ENCODE measurements at places on chromosomes 1 and 21. TPM values are rescaled to one million over a fixed set of nuclear protein-coding genes. Genes with fewer than 3 reads are reported as not detected.

- no peak for DNase-seq
- peaks cover 8% of the 10 kb centered on the region for H3K4me1 ChIP-seq
- no peaks in the 10 kb centered on the region for H3K36me3 ChIP-seq
- no peak overlapping the region for H3K27ac ChIP-seq
Observed at GRCh38 chr1:211588711-211589110, 9.8 kb upstream of the SLC30A1 start.

Gene GJC2
- 6.2 TPM for total RNA-seq

- peaks cover 13% of the 10 kb centered on the region for H3K27me3 ChIP-seq
- H3K4me1 ChIP-seq = no peaks in the 10 kb centered on the region
- H3K36me3 ChIP-seq = no peaks in the 10 kb centered on the region
- H3K4me3 ChIP-seq = no peak overlapping the region
- DNase-seq = no peak
Observed at GRCh38 chr1:63128556-63128955, 193.8 kb upstream of the FOXD3 start.

- H3K36me3 ChIP-seq = no peaks in the 10 kb centered on the region
- no peaks in the 10 kb centered on the region for H3K27me3 ChIP-seq
- H3K4me1 ChIP-seq = no peaks in the 10 kb centered on the region
- DNase-seq = no peak
- H3K4me3 ChIP-seq = no peak overlapping the region
Observed at GRCh38 chr1:52970149-52970548, 43.1 kb downstream of the SCP2 start.

Gene GRIK1
- not detected for total RNA-seq

DNA sequence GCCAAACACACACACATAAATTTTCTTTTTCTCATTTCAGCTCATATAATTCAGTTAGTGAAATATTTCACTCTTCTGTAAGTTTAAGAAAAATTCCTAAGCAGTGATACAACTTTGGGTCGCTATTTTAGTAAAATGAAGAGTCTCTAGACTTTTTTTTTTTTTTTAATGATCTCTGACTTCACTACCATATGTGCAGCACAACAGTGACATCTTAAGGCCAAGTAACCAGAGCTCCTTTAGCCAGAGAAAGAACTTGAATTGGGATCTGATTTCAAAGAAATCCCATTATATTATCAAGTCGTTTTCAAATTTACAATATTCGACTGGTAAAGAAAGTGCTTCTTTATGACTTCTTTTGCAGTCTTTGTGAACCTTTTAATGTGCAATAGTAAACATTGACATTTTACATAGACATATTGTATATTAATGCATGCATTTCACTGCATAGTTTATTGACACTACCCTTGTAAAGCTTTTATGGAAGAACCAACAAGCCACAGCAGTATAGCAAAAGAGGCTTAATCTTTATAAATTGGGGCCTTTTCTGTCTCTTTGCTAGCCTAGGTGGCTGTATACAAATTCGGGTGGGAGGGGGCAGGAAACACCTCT is 62.2 kb downstream of the LRRC40 start:
- H3K27me3 ChIP-seq = no peaks in the 10 kb centered on the region
- no peaks in the 10 kb centered on the region for H3K4me1 ChIP-seq
- H3K4me3 ChIP-seq = no peak overlapping the region
- DNase-seq = no peak

Gene TSACC
- total RNA-seq = not detected

DNA sequence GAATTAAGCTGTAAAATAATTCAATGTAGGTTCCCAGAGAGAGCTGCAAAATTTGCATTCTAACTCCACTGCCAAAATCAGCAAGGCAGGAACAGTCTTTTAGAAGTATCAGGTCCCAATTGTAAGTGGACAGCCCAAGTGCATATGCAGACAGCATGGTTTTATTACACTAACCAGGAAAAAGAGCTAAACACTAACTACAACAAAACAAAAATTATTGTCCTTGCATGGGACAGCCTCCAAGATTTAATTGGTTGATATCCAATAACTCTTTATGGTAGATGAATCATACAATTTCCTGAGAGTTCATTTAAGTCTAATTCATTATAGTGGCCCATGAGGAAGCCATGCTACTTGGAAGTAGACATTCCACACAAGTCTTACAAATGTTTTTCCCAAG is 154.3 kb upstream of the ZNF648 start:
- no peak overlapping the region for H3K4me3 ChIP-seq
- H3K36me3 ChIP-seq = peaks cover 2% of the 10 kb centered on the region
- no peak overlapping the region for H3K27ac ChIP-seq
- DNase-seq = no peak

Gene RNF207
- 3.8 TPM for total RNA-seq

GRCh38 chr1:156874572-156875340 is 14.1 kb downstream of the NTRK1 start:
- H3K4me3 ChIP-seq = no peak overlapping the region
- DNase-seq = no peak
- H3K36me3 ChIP-seq = peaks cover 3% of the 10 kb centered on the region
- peaks cover 11% of the 10 kb centered on the region for H3K27me3 ChIP-seq

- DNase-seq = no peak
- H3K36me3 ChIP-seq = no peaks in the 10 kb centered on the region
- peaks cover 19% of the 10 kb centered on the region for H3K27me3 ChIP-seq
Observed at GRCh38 chr1:16046842-16047241, 3.3 kb downstream of the CLCNKB start.

GRCh38 chr1:70899735-70900134 is 147.9 kb downstream of the PTGER3 start:
- DNase-seq = no peak
- no peaks in the 10 kb centered on the region for H3K36me3 ChIP-seq
- peaks cover 4% of the 10 kb centered on the region for H3K27me3 ChIP-seq
- peaks cover 7% of the 10 kb centered on the region for H3K4me1 ChIP-seq
